ENCODE measurements at places on chromosomes 13 and 19.

DNA sequence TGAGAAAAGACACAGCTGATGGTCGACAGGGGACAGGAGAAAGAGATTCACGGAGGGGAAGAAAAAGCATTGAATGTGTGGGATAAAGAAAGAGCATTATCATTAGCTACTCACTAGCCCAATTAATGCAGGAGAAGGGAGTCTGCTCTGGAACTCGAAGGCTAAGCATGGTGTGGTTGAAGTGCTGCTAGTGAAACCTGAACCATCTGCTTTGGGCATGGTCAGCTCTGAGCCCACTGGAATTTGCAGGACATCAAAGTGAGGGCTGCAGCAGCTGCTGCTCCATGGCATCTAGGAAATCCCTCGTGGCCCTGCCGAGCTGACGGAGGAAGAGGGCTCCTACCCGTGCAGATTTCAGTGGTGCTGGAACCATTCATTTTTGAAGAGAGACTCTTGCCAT, 320.3 kb downstream of the ATP8A2 start:
- no peak for DNase-seq

GRCh38 chr19:2464389-2464788, 7.6 kb upstream of the LMNB2 start:
- DNase-seq: no peak

DNA sequence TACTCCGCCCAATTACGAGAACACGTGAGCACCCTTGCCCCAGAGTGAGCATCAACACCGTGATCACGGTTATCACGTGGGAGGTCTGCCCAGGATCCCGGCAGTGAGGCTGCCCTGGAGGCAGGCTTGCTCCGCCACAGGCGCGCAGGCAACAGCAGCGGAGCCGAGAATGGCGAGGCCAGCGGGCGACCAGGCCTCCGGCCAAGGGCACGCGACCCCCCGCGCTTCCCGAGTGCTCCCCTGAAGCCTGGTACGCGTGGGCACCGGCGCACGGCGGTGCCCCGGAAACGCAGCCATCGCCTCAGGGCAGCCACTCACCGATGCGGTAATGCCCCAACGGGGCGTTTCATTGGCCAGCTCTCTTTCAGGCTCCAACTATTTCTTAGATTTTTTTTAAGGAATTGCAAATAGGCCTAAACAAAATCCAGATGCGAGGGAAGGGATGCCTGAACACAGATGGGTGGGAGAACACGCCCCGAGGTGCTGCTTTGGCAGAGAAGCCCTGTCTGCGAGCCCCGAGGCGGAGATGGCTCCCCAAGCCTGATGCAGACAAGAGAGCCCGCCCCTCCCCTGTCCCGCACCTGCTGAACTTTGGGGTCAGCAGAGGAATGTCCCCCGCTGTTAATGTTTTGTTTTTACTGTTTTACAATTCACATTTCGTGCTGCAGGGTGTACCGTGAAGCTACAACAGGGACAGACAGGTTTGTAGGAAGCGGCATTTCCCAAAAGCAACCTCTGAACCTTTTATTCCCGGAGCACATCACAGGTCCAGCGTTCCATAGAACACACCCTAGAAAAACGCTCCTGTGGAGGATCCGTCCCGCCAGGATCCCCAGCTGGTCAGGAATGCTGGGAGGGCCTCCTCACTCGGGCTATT, 132.7 kb downstream of the ZDHHC20 start:
- DNase-seq: no peak

GRCh38 chr13:81658598-81659370, 1317.9 kb upstream of the SPRY2 start:
- DNase-seq: no peak

DNA sequence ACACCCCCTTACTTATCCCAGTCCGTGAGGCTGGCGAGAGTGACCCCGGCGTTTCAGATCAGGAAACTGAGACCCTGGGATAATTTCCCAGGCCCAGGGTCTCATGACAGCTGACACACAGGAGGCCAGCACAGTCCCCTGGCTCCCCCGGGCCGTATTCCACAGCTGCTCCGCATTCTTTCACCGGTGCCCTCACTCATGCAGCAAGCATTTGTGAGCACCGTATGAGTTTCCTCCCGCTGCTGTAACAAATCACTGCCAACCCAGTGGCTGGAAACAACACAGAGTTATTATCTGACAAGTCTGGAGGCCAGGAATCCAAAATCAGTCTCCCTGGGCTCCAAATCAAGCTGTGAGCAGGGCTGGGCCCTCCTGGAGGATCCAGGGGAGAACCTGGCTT, 21.3 kb downstream of the GADD45B start:
- DNase-seq: no peak

GRCh38 chr19:42531313-42531712, 3.0 kb upstream of the CEACAM1 start:
- DNase-seq: no peak

GRCh38 chr13:73107970-73108369, 49.2 kb downstream of the KLF5 start:
- no peak for DNase-seq

DNA sequence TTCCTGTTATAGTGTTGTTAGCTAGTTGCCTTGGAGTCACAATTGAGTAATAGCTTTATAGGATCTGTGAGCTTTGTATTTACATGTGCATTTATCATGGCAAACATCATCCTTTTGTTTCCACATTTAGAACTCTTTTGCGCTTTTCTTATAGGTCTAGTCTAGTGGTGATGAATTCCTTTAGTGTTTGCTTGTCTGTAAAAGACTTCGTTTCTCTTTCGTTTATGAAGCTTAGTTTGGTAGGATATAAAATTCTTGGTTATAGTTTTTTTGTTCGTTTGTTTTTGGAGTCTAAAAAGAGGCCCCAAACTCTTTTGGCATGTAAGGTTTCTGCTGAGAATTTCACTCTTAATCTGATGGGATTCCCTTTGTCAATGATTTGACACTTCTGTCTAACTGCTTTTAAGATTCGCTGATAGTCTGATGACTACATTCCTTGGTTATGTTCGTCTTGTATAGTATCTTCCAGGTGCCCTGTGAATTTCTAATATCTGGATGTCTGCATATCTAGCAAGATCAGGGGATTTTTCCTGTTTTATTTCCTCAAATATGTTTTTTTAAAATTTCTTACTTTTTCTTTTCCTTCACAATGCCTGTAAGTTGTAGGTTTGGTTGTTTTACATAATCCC, 20.2 kb downstream of the DNAJC3 start:
- DNase-seq: no peak

Data from stimulated activated CD8-positive, alpha-beta memory T cell treated with anti-CD3 and anti-CD28 coated beads, Interleukin-4, amount 100 ng/mL, for 1 hour (primary cell).